ENCODE measurements at places on chromosomes 7 and 10.

DNA sequence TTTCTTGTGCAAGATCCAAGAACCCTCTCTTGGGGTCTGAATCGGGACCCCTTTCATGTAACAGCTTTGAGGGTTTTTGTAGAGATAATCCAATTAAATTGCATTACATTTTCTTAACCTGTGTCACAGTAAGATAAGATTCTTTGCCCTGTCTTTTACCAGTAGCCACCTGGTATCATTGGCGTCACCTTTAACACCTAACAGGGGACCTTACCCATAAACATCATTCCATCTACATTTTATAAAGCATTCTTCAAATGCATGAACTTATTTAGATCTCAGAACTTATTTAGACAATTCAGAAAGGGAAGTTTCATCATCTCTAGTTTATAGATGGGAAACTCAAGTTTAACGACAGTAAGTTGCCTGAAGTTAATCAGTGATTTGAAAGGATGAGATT lies 106.4 kb upstream of the KLF6 start:
- DNase-seq, result no peak

- DNase-seq, result no peak
These were observed 5.0 kb upstream of the INTS1 start for GRCh38 chr7:1509226-1509625.

DNA sequence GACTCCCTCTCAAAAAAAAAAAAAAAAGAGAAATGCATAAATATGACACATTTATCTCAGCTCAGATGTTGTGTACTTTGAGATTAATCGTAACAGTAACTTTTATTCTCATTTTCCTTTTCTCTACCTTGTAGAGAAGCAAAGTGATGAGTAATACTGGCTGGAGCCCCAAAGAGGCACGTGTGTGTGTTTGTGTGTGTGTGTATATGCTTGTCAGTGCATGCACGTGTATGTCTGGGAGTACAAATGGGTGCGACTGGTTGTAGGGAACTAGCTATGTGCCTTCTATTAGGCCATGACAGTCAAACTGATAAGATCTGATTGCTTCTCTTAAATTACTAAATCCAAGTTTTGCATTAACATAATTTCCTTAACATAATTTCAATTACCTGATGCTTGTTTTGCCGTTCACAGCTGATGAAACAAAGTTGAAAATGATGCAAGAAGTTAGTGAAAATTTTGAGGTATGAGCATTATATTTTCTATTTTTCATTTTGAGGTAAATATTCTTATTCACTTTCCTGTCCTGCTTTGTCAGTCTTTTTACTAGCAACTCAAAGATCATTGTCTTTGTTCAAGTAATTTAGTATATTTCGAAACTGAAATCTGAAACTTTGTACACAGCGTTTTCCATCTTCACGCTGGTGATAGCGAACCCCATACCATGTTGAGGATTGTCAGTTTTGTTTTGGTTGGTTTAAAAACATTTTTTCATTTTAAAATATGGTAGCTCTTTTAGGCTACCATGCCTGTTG lies 3.4 kb downstream of the TRRAP start:
- no peak for DNase-seq

DNA sequence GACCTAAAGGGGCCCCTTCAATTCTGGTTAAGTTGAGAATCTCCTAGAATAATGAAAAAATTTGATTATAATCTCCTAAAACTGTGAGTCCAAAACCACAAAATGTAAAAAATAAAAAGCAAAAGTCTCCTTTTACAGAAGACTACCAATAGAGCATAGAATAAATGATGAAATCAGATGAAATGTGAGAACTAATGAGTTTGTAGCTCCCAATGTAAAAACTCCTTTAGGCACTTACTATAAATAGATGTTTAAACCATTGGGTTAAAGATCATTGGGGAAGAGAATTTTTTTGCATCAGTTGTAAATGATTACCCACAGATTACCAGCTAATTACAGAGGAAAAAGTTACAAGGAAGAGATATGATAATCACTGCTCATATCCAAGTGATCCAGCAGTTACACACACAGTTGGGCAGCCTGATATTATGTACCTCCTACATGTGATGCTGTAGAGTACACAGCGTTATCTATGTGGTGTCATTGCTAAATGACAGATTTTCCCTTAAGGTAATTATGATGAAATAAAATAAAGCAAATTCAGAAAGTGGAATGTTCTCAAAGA lies 282.7 kb upstream of the SEMA3D start:
- DNase-seq, result no peak

DNA sequence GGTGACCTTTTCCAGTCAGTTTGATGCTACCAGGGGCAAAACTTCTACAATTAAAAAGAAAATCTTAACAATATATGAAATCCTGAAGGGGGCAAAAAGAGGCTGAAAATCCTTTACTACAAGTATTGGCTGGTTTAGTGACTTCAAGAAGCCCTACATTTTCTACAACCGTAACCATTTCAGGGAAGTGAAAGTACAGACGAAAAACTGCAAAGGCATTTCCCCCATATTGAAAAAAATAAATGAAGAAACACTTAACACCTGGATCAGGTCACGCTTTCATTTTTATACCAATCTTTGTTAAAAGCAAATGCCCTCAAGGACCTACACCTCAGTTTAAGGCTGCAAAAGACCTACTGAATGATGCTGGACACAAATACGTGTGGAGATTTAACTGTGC lies 38.6 kb downstream of the IL6 start:
- no peak for DNase-seq

DNA sequence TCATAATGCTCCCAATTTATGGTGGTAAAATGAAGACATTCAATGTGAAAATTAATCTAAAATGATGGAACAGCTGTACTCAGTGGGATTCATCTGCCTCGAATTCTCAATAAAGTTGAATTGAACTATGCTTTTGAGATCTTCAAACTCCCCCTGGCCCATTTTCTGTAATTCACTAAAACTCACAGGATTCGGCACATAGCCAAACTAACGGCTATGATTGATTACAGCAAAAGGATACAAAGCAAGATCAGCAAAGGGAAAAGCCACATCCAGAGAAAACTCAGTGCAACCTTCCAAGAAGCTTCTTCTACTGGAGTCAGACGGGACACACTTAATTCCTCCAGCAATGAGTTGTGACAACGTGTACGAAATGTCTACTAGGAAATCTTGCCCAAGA lies 307.5 kb downstream of the CNTNAP2 start:
- no peak for DNase-seq

GRCh38 chr10:124180947-124181549 lies 87.7 kb upstream of the CHST15 start:
- no peak for DNase-seq

GRCh38 chr7:301291-302053 lies 11.5 kb downstream of the FOXL3 start:
- no peak for DNase-seq

- DNase-seq, result no peak
These were observed 89.2 kb downstream of the ADCY1 start for GRCh38 chr7:45663167-45663921.

DNA sequence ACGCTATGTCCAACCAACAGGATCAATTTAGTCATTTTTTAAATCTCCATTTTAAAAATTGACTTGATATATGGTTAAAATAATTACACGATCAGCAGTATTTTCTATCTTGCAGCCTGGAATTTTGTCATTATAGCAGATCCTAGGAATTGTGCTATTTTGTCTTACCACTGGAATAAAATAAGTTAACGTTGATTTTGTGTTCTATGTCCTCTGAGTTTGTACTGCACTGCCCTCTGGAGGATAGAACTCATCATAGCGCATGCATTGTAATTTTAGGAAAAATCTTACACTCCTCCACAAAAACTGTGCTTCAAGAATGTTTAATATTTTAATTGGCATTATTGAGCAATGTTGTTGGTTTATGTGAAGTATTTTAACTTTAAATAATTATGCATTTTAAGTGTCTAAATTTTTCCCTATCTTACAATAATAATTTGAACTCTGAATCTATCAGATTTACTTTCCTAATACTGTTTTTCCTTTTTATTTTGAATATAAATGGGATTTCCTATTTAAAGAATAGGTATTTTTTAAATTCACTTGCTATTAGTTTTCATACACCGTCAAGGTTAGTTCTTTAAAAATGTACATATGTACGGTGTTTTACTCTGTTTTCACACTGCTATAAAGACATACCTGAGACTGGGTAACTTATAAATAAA lies 220.1 kb downstream of the PPP1R3A start:
- no peak for DNase-seq

- no peak for DNase-seq
These were observed 59.8 kb downstream of the GALNT17 start for GRCh38 chr7:71191771-71192170.

DNA sequence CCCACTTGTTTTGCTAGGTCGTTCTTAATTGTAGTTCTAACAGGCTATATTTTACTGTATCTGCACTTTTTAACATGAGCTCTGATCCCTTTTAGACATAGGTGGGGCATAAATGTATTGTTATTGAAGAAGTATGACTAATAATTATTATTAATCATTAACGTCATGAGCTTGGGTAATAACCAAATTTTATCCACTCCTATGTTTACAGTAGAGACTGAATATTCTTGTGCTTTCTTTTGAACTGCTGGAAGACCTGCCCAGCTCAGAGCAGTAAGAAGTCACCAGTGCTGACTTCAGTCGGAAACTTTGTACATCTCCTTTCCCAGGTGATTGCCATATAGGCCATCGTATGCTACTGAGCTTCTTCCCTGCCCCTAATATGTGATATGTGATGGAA lies 18.7 kb downstream of the PKD2L1 start:
- DNase-seq, result no peak

GRCh38 chr7:42431873-42432272 lies 194.9 kb upstream of the GLI3 start:
- no peak for DNase-seq

DNA sequence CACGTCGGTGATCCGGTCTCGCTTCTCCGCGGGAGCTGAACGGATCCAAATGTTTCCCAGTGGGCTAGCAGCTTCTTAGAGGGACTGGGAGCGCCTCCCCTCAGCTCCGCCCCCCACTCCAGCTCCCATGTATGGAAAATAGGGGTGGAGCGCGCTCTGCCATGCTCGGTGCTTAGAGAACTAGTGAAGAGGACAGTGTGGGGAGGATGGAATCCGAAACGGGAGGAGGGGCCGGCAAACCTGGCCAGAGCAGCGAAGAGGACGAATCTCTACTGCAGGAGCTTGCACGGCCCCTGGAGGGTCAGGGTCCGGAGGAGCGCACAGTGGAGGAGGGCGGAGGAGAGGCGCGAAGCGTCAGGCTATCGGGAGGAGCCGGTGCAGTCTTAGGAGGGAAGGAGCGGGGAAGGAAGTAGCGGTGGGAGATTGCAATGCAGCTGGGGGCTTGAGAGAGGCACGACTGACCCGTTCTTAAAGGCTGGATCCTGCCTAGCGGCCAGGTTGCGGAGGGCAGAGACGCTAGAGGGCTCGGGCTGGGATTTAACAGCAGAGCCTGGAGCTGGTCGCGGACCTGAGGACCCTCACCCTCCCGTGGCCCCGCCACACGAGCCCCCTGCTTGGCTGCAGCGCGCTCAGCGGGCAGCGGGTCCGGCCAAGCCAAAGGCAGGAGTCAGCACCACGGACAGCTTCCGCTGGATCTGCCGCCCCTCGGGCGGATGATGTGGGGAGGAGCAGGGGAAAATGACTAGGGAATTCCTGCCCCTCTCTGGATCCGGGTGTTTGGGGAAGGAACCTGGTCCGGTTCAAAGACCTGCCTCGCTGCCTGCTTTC lies at the start of gene PRLHR:
Gene PRLHR, minus strand, starts transcription at position 51 of the 828 bp plus-strand sequence. CDS start 404 bp downstream, outside the sequence.
- no peak for DNase-seq
